ENCODE measurements at places on chromosomes 1 and 21. TPM values are rescaled to one million over a fixed set of nuclear protein-coding genes. Genes with fewer than 3 reads are reported as not detected.

GRCh38 chr1:8752921-8753713, 64.3 kb downstream of the RERE start:
- H3K4me1 ChIP-seq, result no peaks in the 10 kb centered on the region
- no peaks in the 10 kb centered on the region for H3K36me3 ChIP-seq
- no peak overlapping the region for H3K27ac ChIP-seq
- H3K4me3 ChIP-seq, result no peak overlapping the region
- no peaks in the 10 kb centered on the region for H3K27me3 ChIP-seq

DNA sequence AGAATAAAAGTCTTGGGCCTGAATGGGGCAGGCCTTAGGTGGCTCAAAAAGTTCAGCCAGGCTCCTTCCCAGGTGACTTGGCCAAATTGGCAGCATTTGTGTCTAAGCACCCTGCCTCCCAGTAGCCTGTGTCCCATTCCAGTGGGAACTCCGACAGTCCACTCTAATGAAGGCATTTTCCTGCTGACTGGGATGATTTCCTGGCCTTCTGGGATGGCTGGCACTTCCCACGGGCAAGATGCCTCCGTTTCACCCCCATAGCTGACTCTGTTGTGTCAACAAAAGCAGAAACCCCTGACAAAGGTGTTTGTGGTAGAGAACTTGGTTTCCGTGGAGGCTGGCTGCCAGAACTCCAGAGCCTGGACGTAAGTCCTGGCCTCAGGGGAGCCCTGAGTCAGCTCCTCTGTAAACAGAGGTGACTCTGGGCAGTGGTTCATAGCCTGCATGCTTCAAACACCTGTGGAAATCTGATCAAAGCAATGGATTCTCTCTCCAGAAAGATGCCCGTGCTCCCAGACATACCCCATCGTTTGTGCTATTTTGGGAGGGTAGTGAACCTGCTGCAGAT, 36.6 kb downstream of the WNT3A start:
- H3K36me3 ChIP-seq, result no peaks in the 10 kb centered on the region
- H3K27ac ChIP-seq, result no peak overlapping the region
- no peak overlapping the region for H3K4me3 ChIP-seq
- no peaks in the 10 kb centered on the region for H3K4me1 ChIP-seq
- H3K27me3 ChIP-seq, result peaks cover 5% of the 10 kb centered on the region

DNA sequence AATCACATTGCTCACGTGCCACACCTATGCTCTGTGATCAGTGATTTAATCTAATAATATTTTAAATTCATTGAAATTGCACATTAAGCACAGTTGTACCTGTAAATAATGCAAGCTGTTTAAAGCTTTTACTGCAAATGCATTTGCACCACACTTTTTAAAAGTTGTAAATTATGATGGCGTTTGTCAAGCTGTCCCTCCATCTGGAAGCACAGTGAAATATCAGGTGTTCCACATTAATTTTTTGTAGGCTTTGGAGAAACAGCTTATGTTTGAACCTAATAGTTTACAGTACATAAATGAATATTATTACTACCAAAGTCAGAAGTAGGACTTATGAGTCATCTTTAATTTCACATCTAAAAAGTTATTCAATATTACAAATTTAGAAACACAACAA, 3.0 kb upstream of the DPYD start:
- no peak for DNase-seq
- peaks cover 3% of the 10 kb centered on the region for H3K27me3 ChIP-seq
- H3K27ac ChIP-seq, result no peak overlapping the region

- no peak overlapping the region for H3K27ac ChIP-seq
- no peak for DNase-seq
- H3K4me3 ChIP-seq, result no peak overlapping the region
- peaks cover 31% of the 10 kb centered on the region for H3K4me1 ChIP-seq
- no peaks in the 10 kb centered on the region for H3K36me3 ChIP-seq
These were observed 197.5 kb upstream of the JUN start for GRCh38 chr1:58981392-58981791.

DNA sequence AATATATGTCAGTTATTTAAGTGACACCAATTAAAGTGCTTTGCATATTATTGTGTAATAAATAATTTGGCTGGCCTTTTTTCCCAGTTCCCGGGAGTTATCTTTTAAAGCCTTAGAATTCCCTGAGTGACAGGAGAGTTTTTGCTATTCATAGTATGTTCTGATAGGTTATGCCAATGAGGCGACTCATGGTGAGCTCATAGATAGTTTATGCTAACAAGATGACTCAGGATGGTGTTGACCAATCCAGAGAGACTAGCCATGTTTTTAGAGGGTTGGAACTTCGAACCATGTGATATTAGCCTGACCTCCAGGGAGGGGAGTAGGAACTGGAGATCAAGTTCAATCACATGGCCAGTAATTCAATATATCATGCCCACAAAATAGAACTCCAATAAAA, 310.8 kb downstream of the USP25 start:
- no peaks in the 10 kb centered on the region for H3K4me1 ChIP-seq
- no peak overlapping the region for H3K4me3 ChIP-seq
- no peak overlapping the region for H3K27ac ChIP-seq
- H3K36me3 ChIP-seq, result no peaks in the 10 kb centered on the region

DNA sequence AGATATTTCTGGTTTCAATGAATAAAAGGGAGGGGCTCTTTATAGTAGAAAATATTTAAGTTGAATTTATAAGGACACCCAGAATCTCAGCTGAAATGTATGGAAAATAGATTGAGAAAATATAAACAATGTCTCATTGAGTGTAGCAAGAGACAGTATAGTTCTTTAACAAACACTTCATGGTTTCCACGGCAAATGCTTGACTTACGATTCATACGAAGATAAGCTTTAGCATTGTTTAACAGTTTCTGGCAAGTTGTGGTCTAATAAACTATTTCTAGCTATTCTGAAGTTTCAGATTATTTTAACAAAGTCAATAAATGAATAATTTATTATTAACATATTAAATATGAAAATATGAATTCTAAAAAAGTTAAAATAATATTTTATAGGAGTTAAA, 1419.4 kb downstream of the KCNT2 start:
- DNase-seq, result no peak
- no peaks in the 10 kb centered on the region for H3K4me1 ChIP-seq
- no peaks in the 10 kb centered on the region for H3K27me3 ChIP-seq

DNA sequence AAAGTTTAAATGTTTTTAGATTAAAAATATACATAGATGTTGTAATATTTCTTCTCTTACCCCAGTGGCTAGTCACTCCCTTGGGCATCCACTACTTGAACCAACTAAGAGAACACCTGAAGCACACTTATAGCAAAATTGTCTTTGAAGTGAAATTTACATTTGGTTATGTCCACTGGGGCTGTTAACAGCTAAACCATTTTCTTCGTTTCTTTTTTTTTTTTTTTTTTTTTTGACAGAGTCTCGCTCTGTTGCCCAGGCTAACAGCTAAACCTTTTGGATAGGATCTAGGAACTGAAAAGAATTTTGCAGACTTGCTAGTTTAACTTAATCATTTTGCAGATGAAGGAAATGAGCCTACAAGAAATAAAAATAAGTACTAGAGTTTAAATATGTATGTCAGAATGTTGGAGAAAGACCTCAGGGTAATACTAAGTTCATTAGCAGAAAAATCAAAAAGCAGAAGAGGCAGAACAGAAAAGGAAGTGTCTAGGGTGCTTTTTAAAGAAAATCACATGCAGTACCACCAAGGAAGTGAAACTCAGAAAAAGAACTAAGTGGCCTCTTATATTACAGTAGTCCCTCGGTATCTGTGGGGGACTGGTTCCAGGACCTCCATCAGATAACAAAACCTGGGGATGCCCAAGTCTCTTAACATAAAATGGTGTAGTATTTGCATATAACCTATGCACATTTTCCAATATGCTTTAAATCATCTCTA, 11.8 kb downstream of the DRAM2 start:
- H3K4me3 ChIP-seq, result no peak overlapping the region
- no peak for DNase-seq
- H3K36me3 ChIP-seq, result peaks cover 23% of the 10 kb centered on the region
- no peaks in the 10 kb centered on the region for H3K27me3 ChIP-seq
- H3K4me1 ChIP-seq, result peaks cover 30% of the 10 kb centered on the region
- no peak overlapping the region for H3K27ac ChIP-seq

DNA sequence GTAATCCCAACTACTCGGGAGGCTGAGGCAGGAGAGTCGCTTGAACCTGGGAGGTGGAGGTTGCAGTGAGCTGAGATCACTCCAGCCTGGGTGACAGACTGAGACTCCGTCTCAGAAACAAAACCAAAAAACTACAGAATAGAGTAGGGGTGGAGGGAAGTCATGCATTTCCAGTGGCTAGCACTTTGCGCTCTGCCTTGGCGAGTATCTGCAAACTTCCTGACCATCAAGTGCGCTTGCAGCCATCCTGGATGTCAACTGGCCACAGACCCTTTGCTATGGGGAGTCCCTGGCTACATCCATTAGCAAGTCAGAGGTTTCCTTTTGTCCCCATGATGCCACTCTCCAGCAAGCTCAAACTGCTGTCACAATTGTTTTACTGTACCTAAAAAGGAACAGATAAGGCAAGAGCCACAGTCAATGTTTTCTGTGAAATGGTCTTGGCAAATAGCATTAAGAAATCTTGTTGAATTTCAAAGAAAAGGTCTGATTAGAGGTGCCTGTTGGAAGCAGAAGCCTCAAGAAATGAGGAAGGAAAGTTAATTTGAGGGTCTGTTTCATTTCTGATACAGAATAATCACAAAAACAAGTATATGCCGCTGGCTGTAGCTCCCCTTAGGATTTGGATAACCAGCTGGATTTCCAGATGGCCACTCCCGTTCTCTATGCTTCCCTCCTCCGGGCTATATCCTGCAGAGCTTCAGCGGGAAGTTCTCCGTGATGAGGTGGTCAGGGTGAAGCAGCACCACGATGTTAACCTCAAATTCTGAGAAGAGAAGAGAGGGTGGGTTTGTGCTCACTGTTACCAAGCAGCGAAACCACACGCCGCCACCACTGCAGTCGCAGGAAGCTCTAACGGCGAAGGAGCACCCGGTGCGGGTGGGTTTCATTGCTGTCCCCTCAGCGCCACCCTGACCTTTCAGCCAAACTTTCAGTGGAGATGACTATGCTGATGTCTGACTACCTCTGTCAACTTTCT, 42.0 kb downstream of the VPS26C start:
- H3K4me1 ChIP-seq, result peaks cover 64% of the 10 kb centered on the region
- DNase-seq, result peak; percentile 84
- H3K36me3 ChIP-seq, result peaks cover 22% of the 10 kb centered on the region
- peaks cover 16% of the 10 kb centered on the region for H3K27me3 ChIP-seq
- peak overlapping the region; percentile 72 for H3K4me3 ChIP-seq
- H3K27ac ChIP-seq, result peak overlapping the region; percentile 98

DNA sequence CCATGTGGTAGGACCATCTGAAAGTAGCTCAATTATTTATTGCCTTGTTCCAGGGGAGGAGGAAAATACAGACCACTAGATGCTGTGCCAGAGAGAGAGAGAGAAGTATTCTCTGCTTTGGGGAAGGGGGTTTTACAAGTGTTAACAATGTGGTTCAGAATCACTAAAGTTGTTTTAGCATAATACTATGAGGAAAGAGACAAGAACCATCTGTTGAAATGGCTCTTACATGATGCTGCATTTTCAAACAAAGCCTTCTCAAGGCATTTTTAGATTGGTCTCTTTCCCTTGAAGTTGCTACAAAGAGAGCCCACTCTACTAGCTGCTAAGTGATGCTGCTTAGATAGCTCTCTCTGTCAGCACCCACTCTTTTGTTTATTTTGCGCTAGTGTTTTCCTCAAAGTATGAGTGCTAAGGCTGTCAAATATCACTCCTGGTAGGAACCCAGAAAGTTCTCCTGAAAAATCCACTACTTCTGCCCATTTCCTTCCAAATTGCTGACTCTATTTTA, 255.1 kb downstream of the NFIA start:
- peaks cover 31% of the 10 kb centered on the region for H3K4me1 ChIP-seq
- H3K27me3 ChIP-seq, result peaks cover 12% of the 10 kb centered on the region
- no peaks in the 10 kb centered on the region for H3K36me3 ChIP-seq

- H3K27me3 ChIP-seq, result no peaks in the 10 kb centered on the region
- peaks cover 31% of the 10 kb centered on the region for H3K4me1 ChIP-seq
- H3K4me3 ChIP-seq, result no peak overlapping the region
- peaks cover 16% of the 10 kb centered on the region for H3K36me3 ChIP-seq
- no peak overlapping the region for H3K27ac ChIP-seq
These were observed 38.7 kb downstream of the DSTYK start for GRCh38 chr1:205172729-205173366.

- H3K4me1 ChIP-seq, result peaks cover 40% of the 10 kb centered on the region
- H3K27me3 ChIP-seq, result no peaks in the 10 kb centered on the region
- DNase-seq, result no peak
- H3K27ac ChIP-seq, result peak overlapping the region; percentile 95
- peak overlapping the region; percentile 96 for H3K4me3 ChIP-seq
These were observed 777 bp downstream of the LRRC41 start for GRCh38 chr1:46302641-46303037.

GRCh38 chr1:6691507-6691906, 10.1 kb downstream of the DNAJC11 start:
- no peak for DNase-seq
- no peaks in the 10 kb centered on the region for H3K27me3 ChIP-seq
- no peak overlapping the region for H3K27ac ChIP-seq

The TGFBR3 gene
- 245 TPM for polyA plus RNA-seq

The MRPL37 gene
- 77.5 TPM for polyA plus RNA-seq

The TTC39A gene
- polyA plus RNA-seq, result not detected

The DYRK3 gene
- not detected for polyA plus RNA-seq

The C1orf115 gene
- not detected for polyA plus RNA-seq

The TTC3 gene
- polyA plus RNA-seq, result 26.9 TPM

The IGSF21 gene
- polyA plus RNA-seq, result not detected

The BARHL2 gene
- not detected for polyA plus RNA-seq

The PLA2G5 gene
- not detected for polyA plus RNA-seq

The SYCP1 gene
- polyA plus RNA-seq, result not detected

Measured in immature natural killer cell (primary cell).